Stimulated activated CD8-positive, alpha-beta memory T cell treated with anti-CD3 and anti-CD28 coated beads, Interleukin-7, amount 100 ng/mL, for 1 hour (primary cell): ENCODE measurements at places on chromosomes 5 and 9.

DNA sequence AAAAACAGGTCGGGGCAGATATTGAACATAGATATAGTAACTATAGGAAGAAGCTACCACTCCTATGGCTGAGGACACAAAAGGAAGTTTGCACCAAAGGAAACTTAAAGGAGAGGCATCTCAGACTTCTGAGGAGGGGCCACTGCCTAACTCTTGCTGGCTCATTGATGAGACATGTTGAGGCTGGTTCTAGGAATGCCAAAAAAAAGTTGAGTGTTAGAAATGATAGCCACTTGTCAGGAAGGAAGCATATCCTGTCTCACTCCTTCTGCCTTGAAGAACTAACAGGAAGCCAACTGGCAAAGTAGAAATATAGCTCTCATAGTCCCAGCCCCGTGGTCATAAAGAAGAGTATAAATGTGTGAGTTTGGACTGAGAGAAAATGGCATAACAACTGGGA is 23.3 kb upstream of the STOM start:
- DNase-seq: no peak

GRCh38 chr5:74136276-74136825 is 504.2 kb downstream of the ENC1 start:
- no peak for DNase-seq

DNA sequence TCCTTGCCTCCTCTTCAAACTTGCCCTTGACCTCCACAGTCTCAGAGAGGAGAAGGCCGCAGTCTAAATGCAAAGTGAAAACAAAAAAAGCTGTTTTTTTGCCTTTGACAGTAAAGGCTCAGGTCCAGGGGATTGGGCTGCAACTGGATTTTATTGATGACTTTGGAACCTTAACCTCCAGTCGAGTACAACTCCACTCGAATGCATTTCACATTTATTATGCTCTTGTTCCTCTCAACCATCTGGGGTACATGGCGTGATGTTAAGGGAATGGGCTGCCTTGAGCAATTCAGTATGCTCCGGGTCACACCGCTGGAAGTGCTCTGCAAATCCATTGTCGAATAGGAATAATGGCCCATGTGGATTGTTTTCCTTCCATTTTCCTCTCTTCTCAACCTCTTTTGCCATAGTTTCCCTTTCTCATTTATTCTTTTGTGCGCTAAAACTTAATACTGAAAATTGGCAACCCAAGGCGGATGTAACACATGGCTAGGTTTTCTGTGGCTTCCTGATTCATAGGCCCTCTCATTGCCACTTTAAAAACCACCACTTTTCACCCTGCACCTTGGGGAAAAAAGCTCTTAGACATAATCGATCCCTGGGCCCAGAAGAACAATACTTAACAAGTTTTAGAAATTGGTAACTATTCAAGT is 34.3 kb downstream of the ITK start:
- DNase-seq: no peak

- DNase-seq: no peak
Observed at GRCh38 chr5:151683986-151684588, 2.6 kb downstream of the SPARC start.

- no peak for DNase-seq
Observed at GRCh38 chr9:734831-735511, 106.5 kb upstream of the DMRT1 start.

GRCh38 chr9:21746550-21746949 is 55.9 kb upstream of the MTAP start:
- no peak for DNase-seq

DNA sequence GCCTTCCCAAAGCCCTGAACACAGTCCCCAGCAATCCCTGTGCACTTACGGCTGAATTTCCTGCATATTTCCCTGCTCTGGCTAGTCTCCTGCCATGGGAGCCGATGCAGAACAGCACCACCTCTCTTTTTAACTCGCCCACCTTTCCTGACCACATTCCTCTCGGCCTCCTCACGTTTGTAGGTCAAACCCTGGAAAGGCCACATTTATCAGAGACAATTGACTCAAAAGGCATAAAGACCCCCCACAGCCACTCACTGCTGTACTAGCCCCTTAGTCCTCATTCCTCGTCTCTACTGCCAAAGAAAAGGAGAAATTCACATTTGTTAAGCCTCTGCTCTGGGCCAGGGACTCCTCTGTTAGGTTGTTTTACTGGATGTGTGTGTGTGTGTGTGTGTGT is 43.6 kb downstream of the ENC1 start:
- no peak for DNase-seq

DNA sequence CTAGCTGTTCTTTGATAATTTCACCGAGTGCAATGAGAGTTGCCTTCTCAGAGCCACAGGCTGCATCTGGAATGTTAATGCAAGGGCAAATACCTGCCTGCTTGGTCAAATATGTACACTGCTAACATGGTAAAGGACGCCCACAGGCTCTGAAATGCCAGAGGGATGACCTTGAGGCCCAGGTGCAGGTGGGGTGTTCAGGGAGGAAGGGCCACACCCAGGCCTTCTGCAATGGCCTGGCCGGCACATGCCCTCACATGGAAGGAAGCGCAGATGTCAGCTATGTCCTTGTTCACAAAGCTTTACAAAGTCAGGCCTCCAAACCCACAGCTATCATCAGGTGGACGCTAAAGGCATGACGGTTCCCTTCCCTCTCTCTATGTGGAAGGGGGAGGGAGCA is 48.6 kb downstream of the HRH2 start:
- DNase-seq: no peak
